ENCODE measurements at places on chromosomes 11 and 22. TPM values are rescaled to one million over a fixed set of nuclear protein-coding genes. Genes with fewer than 3 reads are reported as not detected.

SIK2 gene
- polyA plus RNA-seq = 2.8 TPM

MS4A6E gene
- not detected for polyA plus RNA-seq

KRTAP5-10 gene
- 0.12 TPM for polyA plus RNA-seq

TLCD5 gene
- polyA plus RNA-seq = 0.76 TPM

LARGE1 gene
- 2.0 TPM for polyA plus RNA-seq

CLCF1 gene
- 2.2 TPM for polyA plus RNA-seq

BIK gene
- 18.5 TPM for polyA plus RNA-seq

ADM gene
- polyA plus RNA-seq = 52.1 TPM

API5 gene
- polyA plus RNA-seq = 32.2 TPM
